ENCODE measurements at places on chromosomes 2 and 18.

DNA sequence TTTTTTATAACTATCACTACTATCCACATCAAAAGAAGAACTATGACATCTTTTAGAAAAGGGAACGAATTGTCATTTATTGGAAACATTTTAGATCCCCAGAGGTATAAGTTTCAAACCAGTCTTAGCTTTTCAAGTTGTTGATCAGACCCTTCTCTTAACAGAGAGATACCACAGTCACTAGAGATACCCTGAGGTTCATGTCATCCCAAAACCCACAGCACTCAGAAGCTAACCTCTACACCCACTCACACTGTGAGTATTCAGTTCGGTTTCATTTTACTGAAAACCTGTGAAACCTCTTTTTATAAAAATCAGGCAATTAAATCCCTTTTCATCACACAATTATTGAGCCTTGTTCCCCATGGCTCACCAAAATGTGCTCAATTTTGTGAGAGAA lies 156.2 kb downstream of the DTNA start:
- no peak for DNase-seq

DNA sequence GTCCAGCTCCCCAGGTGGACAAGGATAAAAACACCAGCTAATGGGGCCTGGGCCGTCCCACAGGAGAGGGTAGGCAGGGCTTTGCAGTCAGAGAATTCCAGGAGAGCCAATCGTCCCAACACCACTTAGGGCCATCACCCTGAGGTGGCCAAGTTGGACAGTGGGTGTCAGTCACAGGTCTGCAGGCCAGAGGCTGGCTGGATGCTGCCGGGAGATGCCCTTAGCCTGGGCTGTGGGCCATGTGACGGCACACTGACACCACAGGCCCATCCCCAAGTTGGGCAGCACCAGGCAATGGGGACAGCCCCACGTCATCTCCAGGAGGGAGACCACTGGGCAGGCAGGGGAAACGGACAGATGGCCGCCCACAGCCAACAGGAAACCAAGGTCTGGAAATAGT lies 53.9 kb downstream of the KIF1A start:
- no peak for DNase-seq

GRCh38 chr18:77043541-77044280 lies 88.9 kb downstream of the MBP start:
- DNase-seq: no peak

DNA sequence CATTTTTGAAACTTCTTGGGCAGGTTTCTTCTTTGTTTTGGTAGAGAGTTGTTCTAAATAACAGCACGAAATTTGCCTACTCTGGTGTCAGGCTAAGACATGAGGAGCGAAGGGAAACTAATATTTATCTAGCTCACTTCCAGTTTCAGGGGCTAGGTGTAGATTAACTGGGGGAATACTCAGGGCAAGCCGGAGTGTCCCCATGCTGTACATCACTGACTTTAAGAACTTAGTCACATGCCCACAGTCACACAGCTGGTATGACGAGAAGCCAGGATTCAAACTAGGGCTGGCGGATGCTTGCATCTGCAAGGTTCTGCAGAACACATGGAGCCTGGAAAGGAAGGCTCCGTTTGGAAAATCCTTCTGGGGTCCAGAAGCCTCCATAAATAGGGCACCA lies 133.3 kb downstream of the ALPK2 start:
- DNase-seq: no peak

GRCh38 chr2:86065512-86065911 lies 40.2 kb downstream of the POLR1A start:
- no peak for DNase-seq

DNA sequence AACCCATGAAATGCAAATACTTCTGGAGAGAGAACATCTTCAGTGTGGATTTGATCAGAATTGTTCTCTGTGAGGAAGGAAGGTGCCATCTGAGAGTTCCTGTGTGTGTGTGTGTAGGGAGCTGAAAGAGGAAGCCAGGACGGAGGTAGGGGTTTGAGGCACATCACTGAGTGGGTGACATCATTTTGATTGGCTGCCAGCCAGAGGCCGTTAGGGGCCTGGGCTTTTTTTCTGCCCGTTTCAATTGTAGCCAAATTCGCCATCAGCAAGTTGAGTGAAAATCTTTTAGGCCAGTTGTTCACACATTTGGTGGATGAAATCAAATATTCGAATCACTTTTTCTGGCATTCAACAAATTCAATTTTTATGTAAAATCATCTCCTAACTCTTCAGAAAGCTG lies 48.9 kb downstream of the TSN start:
- no peak for DNase-seq

DNA sequence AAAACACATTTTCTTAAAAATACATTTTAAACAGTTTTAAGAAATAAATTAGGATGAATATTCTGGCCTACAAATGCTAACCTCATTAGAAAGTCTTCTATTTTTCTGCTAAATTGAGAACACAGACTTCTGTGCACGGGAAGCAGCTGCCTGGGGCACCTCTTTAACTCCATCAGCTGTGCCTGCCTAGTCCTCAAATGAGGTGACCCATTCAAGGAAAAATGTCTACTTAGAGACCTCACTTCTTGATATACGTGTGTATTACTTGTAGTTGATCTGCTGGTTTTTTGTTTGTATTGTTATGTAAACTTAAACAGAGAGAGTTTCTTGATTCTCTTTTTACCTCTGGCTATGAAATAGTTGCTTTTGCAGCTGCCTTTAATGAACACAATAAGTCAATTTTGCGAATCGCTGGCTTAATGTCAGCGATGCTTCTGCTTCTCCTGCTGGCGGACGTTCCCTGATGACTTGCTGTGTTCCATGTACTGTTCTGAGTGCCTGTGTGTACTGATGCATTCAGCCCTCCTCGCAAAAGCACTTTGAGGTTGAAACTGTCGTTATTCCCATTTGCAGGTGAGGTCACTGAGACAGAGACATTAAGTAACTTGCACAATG lies 88.7 kb upstream of the TXNDC2 start:
- DNase-seq: peak; percentile 60

DNA sequence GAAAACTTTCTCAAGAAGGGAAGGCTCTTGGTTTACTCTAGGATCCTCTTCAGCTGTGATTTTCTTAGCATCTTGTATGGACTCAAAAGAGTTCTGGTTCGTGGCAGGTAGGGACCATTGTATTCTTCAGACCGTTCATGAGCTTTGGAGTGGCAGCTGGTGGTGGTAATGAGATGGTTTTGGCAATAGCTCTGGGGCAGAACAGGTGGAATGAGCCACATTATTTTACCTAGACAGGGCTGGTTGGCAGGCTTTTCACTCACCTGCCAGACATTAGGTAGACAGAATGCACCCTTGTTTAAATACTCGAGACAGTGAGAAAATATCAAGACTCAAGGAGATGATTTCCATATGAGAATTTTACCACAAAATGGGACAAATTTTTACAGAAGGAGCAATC lies 26.2 kb upstream of the MGAT5 start:
- DNase-seq: no peak

DNA sequence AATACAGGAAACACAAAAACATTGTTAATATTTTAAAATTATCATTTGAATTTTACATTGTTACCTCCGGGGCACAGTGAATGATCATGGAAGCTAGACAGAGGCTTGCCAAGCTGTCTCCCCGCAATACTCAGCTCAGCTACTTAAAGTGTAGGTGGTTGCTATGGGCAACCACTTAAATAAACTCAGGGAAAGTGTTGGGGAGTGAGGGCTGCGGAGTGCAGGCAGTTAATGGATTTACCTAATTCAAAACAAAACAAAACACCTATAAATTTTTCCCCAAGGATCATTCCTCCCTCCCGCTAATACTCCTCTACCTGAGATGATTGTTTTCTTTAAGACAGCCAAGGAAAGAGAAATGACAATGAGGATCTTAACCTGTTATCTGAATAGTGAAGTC lies 349.5 kb downstream of the TGIF1 start:
- no peak for DNase-seq

- DNase-seq: no peak
Measured at GRCh38 chr2:20552847-20553246, 98.1 kb downstream of the HS1BP3 start.

- DNase-seq: peak; percentile 54
Measured at GRCh38 chr2:15984368-15985255, 44.3 kb downstream of the MYCN start.

DNA sequence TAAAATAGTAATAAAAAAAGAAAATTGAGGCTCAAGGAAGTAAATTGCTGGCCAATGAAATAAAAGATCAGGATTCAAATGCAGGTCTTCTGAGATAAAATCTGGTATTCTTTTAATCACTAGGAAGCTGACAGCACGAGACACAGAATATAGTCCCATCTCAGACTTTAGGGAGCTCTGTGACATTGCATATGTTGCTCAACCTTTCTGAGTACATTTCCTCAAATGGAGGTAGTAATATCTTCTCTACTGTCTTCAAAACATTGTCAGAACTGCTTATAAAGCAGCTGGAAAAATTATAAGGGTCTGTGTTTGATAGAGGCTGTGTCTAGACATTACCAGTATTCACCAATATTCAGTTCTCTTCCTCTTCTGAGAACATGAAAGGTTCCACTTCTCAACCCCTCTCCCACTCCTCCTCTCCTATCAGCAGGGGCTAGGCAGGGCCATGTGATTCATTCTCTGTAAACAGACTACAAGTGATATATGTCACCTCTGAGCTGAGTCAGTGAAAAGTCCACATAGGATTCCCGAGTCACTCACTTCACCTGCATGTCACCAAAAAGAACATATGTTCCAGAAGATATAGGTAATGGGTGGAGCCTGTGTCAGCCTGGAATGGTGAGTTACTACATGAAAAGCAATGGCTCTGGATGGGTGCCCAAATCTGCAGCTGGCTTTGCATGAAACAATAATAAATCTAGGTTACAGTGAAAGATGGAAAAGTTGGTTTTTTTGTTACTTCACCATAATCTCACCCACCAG lies 7.1 kb downstream of the KCNE4 start:
- DNase-seq: no peak

GRCh38 chr2:200913654-200914053 lies 24.5 kb downstream of the NIF3L1 start:
- DNase-seq: no peak

DNA sequence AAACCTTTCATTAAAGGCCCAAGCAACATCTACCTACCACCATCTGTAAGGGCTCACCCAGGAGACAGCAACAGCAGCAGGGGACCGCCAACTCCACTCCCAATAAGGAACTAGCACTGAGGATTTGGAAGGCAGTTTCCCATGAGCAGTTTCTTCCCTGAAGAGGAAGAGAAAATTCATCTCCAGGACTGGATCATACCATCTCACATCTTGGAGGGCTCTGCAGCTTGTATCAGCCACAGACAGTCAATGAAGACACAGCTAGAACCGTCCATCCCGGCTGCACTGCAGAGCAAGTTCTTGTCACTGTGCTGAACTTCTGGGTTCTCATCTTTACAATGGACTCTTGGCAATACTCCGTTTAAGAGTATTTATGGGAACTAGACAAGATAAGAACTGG lies 2.8 kb upstream of the GYPC start:
- DNase-seq: no peak

DNA sequence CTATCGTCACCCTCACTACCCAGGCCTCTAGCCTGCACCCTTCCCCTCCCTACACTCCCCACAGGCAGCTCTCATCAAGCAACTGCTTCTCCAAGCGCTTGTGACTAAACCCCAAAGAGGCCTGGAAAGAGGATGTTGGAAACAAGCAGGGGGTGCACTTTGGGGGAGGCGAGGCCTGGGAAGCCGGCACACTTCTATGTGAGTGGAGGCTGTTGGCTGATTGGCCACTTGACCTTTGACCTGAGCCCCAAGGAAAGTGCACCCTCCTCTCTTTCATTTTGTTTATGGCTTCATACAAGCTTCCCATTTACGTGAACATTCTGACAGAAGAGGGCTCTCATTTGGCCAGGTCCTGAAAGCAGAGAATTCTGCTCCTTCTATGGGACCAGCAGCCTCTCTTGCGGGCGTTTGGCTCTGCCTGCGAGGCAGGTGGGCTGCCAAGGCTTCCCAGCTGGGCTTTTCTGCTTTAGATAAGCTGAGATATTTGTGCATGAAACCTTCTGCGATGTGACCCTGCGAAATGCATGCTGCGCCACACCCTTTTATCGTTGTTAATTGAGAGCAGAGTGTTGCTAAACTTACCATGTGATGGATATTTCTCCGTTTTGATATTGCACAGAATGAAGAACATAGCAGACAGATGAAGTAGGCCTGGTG lies 134.8 kb upstream of the NCK2 start:
- no peak for DNase-seq

DNA sequence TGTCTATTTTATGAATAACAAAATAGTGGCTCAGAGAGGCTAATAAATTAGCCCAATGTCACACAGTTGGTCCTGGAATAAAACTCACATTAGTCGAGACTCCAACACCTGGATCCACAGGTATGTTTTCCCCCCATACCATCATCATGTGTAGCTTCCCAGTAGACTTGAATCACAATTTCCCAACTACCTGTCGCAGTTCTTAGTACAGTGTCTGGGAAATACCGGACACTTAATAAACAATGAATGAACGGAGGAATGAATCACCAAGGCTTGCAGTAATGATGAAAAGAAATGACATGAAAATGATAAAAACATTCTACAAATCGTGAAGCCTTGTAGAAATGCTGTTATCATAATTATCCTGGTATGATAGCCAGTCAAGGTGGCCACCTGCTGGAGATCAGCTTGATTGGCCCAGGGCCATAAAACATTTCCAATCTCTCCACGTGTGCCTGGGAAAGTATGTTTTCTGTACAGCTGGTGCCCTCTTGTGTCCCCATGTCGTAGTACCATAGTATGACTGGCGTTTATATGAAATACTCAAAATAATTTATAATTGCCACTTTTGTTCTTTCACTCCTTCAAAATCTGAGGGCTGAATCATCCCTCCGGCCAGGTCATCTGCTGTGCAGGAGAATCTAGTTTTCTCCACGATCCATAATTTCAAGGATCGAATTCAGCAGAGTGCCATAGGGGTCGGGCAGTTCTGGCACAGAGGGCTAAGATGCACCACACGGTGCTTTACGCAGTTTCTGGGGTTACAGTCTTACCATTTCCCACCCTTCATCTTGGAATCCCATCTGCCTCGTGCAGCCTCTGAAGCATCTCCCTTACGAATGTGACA lies 95.4 kb downstream of the LAMA1 start:
- no peak for DNase-seq

DNA sequence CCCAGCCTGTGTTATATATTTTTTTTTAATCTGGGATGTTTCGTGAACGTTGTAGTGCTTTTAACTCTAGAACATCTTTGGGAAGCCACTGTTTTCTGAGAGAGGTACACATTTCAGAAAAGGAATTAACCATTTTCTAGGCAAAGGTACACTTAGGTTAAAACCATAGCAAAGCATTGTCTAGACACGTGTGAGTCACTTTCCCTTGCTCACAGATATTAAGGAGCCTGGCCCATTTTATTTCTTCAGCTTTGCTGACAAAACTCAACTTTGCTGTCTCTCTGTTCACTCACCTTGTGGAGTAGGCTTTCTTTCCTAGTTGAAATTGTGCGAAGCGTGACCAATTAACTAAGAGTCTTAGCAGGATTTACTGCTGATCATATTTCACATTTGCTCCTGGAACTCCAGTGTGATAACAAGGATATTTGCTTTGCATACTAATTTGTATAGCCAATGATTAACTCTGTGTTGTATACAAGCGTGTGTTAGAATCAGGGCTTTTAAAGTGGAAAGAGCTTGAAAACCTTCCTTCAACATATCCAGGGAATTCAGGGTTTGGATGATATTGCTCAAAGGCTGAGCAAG lies 215.0 kb upstream of the AGAP1 start:
- no peak for DNase-seq

Measured in substantia nigra (tissue), 51 donors.